ENCODE measurements at places on chromosomes 16 and 17.

DNA sequence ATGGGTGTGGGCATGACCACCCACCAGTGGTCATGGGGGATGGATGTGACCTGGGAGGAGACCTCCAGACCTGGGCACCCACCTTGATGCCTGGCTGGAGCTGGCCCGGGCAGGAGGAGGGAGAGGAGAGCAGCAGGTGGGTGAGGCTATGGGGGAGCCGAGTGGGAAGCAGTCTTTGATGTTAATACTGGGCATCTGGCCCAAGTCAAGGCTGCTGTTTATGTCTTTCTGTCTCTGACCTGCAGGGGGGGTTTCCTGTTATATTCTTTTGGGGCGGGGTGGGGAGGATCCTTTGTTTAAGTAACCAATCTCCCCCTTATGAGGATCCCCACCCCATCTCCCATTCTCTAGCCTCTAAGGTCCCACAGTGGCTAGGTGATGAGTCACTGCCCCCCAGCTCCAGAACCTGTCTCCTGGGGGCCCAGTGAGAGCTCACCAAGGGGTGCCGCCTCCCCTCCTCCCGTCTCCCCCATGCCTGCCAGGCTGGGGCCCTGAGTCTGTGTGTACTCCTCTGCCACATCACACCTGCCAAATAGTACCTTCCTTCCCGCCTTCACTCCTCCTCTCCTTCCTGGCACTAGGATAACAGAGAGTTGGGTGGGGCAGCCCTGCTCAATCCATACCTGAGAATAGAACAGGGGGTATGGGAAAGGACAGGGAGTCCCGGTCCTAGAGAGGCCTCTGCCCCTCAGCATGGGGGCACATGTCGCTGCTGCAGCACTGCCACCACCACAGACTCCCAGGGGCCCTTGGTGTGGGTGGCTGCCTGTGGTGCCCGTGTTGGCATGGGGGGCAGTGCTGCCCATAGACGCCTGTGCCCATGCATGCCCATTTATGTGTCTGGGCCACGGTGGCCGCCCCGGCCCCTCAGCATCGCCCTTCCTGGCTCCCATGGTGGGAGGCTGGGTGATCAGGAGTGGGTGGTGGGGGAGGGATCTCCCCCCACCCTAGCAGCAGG, 7.3 kb downstream of the THRA start:
- peak; percentile 34 for DNase-seq

- no peak for DNase-seq
These were observed 12.7 kb downstream of the HIC1 start for GRCh38 chr17:2067608-2068024.

- no peak for DNase-seq
These were observed 4.2 kb upstream of the ALOX15 start for GRCh38 chr17:4645642-4646041.

- DNase-seq: no peak
These were observed 28.3 kb downstream of the RTN4RL1 start for GRCh38 chr17:1996800-1997288.

- DNase-seq: no peak
These were observed 901.6 kb upstream of the GOT2 start for GRCh38 chr16:59635674-59636073.

GRCh38 chr17:67109111-67109510, 64.8 kb downstream of the CACNG1 start:
- DNase-seq: no peak

DNA sequence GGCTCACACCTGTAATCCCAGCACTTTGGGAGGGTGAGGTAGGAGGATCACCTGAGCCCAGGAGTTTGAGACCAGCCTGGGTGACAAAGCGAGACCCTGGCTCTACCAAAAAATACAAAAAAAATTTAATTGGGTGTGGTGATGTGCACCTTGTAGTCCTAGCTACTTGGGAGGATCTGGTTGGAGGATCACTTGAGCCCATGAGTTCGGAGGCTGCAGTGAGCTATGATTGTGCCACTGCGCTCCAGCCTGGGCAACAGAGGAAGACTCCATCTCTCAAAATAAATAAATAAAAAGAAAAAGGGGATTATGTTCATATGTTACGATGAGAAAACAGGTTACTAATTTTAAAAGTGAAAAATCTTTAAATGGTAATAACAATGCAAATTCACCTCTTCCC, 996 bp downstream of the MLKL start:
- DNase-seq: no peak

- no peak for DNase-seq
These were observed 258.0 kb upstream of the MYOCD start for GRCh38 chr17:12407495-12408252.

DNA sequence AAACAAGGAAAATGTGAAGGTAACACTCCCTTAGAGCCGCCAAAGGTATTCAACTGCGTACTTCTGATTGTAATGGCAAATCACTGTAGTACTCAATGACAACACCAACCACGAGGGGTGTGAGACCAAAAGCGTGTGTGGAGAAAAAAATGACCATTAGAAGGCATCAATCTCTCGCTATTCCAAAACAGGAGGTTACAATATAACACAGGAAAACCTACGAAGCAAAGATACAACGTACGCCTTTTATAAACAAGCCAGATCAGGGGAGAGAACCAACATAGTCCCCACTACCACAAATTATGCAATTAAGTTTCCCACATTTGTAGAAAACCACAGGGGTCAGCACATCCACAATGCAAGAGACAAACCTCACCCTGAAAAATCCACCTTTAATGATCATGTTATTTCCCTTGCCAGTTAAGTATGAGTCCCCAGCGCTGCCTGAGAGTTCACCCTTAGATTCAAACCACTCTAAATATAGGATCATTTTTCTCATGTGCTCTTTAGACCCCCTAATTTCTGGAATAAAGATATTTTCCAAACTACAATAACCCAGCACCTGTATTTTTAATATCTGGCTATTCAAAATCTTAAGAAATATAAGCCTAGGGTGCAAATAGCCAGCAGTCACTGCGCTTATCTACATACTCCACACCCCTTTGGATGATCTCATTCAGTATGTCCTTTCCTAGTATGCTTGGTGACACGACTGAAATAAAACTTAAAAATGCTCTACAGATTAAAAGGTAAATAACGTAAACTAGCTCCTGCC, 12.4 kb downstream of the TEX14 start:
- DNase-seq: no peak

DNA sequence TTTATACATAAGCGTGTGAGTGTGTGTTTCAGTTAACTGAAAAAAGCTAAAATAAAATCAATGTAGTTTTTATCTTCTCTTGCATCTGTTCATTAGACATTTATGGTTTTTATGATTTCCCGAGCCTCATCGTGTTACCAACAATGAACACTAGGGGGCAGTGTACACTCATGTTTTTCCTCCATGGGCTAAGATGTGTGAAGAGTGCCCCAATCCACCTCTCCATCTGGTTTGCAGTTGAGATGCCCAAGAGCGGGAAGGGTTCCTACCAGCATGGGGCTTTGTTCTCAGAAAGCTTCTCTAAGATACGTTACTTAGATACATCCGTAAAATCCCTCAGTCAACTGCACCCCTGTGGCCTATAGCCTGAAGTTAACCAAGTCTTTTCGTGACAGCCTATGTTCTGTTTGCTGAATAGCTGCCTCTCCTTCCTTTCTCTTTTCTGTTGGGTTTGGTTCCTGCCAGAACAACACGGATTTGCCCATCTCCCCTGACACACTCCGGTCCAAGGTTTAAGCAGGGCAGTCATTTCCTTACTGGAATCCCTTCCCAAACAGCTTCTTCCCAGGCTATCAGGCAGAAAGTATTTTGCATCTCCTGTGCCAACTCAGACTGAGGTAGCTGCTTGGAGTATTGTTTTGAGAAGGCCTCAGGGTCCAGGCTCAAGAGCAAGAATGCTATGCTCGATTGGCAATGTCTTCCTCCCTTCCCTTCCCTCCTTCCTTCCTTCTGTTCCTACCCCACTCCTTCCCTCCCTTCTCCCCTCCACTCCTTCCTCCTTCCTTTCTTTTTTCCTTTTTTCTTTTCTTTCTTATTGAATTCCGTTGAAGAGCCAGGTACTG, 12.9 kb upstream of the ELAC2 start:
- DNase-seq: peak; percentile 30

- DNase-seq: no peak
These were observed 3.3 kb downstream of the NXN start for GRCh38 chr17:976312-976711.

GRCh38 chr16:81706327-81707295, 72.5 kb upstream of the PLCG2 start:
- DNase-seq: no peak

DNA sequence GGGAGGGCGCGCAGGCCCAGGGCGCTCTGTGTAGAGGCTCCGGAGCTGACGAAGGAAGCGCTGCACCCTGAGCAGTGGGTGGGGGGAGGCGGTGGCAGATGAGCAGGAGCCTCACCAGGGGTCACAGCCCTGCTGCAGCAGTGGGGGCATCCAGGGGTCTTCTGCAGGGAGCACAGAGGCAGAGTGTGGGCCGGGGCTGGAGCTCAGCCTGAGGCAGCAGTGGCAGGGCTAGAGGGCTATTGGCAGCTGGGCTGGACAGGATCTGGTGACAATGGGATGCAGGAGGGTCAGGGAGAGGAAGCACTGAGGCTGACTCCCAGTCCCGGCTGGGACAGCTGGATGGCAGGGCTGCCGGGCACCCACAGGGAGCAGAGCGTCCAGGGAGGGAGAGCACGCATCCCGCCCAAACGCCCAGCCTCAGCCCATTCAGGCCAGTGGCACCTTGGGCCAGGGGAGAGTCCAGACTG, 21.0 kb downstream of the KDM8 start:
- no peak for DNase-seq

DNA sequence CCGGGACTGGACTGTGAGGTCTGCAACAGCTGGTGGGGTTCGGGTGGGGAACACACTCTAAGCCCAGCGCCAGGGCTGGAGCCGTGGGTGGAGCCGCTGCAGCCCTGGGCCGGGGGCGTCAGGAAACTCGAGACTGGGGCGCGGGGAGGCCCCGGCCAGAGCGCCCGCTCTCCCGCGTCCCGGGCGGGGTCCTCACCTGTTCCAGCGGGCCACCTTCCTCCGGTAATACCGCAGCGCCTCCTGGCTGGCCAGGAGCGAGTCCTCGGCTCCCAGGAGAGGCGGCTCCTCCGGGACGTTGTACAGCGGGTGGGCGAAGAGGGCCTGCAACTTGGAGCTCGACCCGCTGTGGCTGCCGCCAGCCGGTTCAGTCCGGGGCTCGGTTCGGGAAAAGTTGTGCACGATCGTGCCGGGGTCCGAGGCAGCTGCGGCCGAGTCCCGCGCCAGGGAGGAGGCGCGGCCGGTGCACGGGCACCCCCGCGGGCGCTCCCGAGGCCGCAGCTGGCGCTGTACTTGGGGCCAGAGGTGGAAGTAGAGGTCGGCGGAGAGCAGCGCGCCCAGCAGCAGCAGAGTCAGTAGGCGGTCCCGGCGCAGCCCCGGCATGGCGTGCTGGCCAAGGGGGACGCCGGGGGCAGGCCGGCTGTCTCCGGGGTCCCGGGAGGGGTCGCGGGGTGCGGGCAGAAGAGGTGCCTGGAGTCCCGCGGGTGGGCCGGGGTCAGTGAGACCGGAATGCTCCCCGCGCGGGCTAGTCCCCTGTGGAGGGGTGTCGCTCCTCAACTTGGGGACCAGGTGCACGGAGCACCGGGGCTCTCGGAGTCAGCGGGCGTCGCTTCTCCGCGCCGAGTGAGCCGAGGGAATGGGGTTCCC, 868 bp downstream of the FAM20A start:
- DNase-seq: no peak

- no peak for DNase-seq
These were observed 4.0 kb upstream of the HSD11B2 start for GRCh38 chr16:67426950-67427349.

DNA sequence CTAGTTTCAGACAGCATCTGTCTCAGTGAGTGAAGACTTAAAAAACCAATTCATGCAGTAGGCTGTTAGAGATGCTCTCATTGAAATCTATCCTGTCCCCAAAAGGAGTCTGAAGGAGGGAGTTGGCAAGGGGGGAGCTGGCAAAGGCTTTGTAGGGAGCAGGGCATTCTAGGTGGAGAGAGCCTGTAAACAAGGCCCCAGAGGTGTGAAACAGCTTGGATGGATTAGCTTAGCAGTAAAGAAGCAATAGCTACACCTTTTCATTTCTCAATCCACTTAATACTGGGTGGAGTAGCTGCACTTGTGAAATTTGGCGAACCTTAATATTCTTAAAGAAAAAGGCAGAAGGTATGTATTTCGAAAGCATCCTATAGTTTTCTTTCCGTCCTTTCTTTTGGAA, 61.8 kb downstream of the KSR1 start:
- no peak for DNase-seq

- DNase-seq: no peak
These were observed 304.6 kb upstream of the FOXF1 start for GRCh38 chr16:86205521-86206245.

GRCh38 chr17:77877036-77877435, 81.5 kb upstream of the TNRC6C start:
- DNase-seq: no peak

DNA sequence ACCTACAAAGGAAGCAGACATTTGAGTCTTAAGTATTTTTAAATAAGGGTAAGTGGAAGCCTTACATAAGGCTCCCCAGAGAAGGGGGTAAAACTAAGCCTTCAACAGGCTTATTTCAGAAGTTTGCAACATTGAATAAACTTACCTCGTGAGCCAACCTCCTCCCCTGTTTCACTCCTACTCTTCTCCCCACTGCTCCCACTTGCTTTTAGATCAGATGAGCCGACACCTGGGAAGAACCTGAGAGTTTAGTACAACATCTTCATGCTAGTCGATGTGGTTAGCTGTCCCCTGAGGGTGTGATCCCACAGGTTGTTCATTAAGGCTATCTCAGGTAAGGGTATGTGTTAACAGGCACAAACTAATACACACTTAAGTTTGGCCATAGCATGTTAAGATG, 13.8 kb downstream of the ZP2 start:
- no peak for DNase-seq

DNA sequence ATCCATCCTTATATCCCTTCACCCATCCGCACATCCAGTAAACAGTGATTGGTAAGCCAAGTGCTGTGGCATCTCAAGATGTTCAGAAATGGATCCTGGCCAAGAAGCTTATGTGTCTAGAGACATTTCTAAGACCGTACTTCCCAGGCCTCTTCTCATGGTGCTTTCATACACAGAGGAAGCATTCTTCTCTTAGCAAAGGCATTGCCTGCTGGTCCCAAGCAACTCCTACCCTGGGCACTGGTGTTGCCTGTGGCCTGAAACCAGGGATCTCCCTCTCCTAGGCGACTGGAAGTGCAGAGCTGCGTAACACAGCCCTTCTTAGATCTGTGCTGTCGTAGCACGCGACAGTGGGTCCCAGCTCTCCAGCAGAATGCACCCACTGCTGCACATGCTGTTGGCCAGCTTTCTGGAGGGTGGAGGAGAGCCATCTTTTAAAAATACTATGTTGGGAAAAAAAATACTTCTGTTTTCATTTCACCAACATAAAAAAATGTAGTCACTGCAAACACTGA, 182.9 kb downstream of the CCDC182 start:
- DNase-seq: no peak

Measured in activated CD4-positive, alpha-beta T cell treated with anti-CD3 and anti-CD28 coated beads, Interleukin-2, amount 50 U/mL, for 1 hour (primary cell).